ENCODE measurements at places on chromosomes 1 and 21. TPM values are rescaled to one million over a fixed set of nuclear protein-coding genes. Genes with fewer than 3 reads are reported as not detected.
A peak's percentile ranks its signal among the peaks of the same experiment; 100 is the strongest.

Gene CDA
- not detected for total RNA-seq

Gene NECTIN4
- total RNA-seq = 0.32 TPM

DNA sequence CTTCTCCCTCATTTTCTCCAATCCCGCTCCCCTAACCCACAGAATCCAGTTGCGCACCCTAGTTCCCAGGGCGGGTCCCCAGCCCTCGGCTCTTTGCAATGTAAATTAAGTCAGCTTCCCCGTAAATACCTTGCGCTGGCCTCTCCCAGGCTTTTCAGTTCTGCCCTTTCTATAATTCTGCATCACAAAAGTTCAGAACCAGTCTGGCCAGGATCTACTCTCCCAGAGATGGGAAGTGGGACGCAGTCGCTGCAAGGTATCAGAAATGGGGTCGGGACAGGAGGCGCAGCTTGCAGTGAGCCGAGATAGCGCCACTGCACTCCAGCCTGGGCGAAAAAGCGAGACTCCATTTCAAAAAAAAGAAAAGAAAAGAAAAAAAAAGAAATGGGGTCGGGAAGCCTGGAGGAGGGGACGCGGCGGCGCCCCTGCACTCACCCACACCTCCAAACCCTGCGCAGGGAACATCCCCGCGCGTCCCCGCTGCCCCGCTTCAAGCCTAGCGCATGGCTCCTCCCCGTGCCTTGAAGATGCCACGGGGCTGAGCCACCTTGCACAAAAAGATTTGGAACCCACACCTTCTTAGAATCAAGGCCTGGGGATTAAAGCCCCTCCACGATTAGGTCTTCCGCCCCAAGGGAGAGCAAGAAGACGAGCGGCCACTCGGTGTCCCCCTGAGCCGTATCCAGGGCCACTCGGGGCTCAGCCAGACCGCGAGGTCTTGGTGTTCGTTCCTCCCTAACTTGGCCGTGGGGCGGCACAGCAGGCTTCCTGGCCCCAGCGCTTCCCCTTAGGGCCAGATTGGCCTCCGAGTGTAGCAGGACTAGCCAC, 27.2 kb upstream of the ITLN2 start:
- ATAC-seq = no peak

Gene OR2AK2
- total RNA-seq = 2.1 TPM

GRCh38 chr1:117365350-117366176, 1.7 kb upstream of the MAN1A2 start:
- ATAC-seq = no peak

GRCh38 chr1:151024540-151025146, 11.7 kb upstream of the BNIPL start:
- peak; percentile 81 for ATAC-seq

DNA sequence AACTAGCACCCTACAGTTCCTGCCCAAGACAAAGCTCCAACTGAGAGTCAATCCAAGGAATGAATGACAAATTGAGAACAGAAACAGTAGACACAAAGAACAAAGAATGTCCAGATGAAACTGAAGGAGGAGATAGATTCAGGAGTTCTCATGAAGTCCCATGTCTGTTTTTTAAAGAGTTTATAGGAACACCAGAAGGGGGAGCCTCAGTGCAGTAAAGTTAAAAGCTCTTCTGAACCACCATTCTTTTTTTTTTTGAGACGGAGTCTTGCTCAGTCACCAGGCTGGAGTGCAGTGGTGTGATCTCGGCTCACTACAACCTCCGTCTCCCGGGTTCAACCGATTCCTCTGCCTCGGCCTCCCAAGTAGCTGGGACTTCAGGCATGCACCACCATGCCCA, 323.6 kb downstream of the MRPL39 start:
- ATAC-seq = peak; percentile 50

DNA sequence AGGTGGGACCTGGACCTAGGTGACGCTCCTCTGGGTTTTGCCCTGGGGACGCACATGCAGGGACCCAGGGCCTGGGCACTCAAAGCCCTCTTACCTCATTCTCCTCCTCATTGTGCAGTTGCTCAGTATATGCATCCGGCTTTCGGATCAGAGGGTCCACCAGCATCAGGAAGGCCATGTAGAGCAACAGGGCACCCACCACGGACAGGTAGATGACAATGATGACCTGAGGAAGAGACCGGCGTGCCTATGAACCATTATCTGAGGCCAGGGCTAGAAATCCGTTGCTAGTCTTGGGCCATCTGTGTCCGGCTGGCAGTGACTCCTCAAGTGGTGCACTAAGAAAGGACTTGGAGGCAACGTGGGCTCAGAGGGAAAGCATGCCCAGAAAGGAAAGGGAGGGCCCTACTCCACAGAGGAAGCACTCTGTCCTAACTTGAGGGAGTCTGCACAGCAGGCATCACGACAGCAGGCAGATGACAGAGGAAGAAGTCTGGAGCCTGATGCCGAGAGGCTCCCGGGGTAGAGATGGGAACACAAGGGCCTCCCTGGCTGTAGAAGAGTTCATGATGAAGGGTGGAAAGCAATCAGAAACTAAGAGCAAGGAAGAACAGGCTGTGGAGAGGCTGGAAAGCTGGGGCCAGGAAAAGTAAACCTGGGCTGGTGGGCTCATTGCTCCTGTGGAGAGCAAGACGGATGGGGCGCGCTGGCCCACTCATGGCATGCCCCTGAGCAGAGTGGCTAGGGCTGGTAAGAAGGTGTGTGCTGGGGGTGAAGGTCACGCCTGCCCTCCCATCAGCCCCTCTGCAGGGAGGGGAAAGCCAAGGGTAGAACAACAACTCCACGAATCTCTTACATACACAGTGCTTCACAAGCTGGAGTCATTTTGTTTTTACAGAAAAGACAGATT, 10.3 kb downstream of the TMEM9 start:
- ATAC-seq = no peak
